ENCODE measurements at places on chromosomes 5 and 9. TPM values are rescaled to one million over a fixed set of nuclear protein-coding genes. Genes with fewer than 3 reads are reported as not detected.

DNA sequence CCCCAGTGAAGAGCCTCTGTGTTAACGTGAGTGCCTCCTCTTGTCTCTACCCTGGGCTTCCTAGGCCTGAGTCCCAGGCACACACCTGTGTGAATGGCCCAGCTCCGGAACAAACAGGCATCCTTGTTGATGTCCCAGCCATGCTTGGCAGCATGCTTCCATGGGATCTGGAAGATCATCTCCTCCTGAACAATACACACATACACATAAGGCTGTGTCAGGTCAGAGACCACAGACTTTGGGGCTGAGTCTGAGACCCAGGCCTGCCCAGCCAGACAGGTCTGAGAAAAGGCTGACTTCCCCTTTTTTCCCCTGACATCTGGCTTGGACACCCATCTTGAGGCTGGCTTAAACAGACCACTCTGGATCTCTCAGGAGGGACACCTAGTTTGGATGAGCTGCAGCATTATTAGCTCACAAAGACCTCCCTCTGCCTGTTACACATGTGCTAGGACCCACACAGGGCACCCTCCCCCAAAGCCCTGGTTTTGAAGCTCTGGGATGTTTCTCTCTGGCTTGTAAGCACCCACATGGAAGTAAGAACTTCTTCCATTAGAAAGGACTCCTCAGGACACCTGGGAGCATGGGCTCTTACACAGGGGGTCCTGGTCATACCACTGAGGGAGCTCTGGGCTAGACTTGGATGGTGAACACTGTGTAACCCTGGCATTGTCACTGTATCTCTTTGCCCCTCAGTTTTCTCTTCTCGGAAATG lies 2.6 kb downstream of the IRF1 start:
- no peak for DNase-seq

GRCh38 chr5:59712836-59713497 lies 180.6 kb downstream of the PDE4D start:
- no peak for DNase-seq

GRCh38 chr9:131422241-131422792 lies 28.4 kb downstream of the PRRC2B start:
- peak; percentile 49 for DNase-seq

DNA sequence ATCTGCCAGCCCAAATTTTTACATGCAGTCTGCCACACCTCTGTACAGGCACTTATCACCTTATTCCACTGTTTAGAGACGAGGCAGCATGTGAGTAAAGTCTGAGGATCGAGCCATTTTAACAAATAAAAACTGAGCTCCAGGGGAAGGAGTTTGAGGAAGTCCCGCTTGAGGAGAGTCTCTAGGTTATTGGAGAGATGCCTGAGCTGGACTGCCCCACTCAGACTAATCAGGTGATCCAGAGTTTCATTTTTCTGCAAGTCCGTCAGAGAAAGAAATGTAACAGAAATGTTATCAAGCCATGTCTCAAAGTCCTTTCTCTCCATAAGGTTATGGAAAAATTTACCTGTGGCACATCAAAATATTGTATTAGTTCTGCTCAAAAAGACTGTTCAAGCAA lies 5.3 kb downstream of the FBXW2 start:
- no peak for DNase-seq

- DNase-seq = no peak
These were observed 75.3 kb downstream of the PIP5K1B start for GRCh38 chr9:68780380-68780712.

DNA sequence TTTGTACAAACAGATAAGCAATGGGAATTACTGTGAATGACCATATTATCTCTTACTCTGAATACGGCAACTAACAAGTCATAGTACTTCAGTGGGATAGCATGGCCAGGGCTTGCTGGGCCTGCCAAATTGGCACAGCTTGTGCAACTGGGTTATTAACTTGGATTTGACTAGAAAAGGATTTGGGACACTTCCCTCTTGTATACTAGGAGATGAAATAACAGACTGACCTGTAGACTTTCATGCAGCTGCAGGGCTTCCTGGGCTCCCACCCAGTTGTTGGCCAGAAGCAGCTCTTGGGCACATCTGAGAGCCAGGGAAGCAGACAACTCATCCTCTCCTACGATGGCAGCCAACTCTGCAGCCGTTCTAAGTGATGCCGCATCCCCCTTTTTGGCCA lies 39.8 kb downstream of the CNOT8 start:
- DNase-seq = no peak

- DNase-seq = no peak
These were observed 7.3 kb downstream of the HABP4 start for GRCh38 chr9:96457266-96457665.

- DNase-seq = no peak
These were observed 3.2 kb downstream of the FCN1 start for GRCh38 chr9:134914501-134914834.

GRCh38 chr5:39854771-39855410 lies 430.1 kb upstream of the DAB2 start:
- no peak for DNase-seq

Gene ROR2
- 0.66 TPM for total RNA-seq

Gene CFAP90
- total RNA-seq = not detected

Gene NR2F1
- 3.3 TPM for total RNA-seq

Gene FSD1L
- 8.9 TPM for total RNA-seq

Gene C7
- total RNA-seq = not detected

Gene SLC22A4
- 7.3 TPM for total RNA-seq

Gene IFNE
- 12.0 TPM for total RNA-seq

Gene EGFLAM
- total RNA-seq = 20.6 TPM

All from mammary epithelial cell (primary cell).